Stimulated activated CD8-positive, alpha-beta memory T cell treated with anti-CD3 and anti-CD28 coated beads, Interleukin-4, amount 100 ng/mL, for 4 hours (primary cell): ENCODE measurements at places on chromosomes 6 and 20.
A peak's percentile ranks its signal among the peaks of the same experiment; 100 is the strongest.

DNA sequence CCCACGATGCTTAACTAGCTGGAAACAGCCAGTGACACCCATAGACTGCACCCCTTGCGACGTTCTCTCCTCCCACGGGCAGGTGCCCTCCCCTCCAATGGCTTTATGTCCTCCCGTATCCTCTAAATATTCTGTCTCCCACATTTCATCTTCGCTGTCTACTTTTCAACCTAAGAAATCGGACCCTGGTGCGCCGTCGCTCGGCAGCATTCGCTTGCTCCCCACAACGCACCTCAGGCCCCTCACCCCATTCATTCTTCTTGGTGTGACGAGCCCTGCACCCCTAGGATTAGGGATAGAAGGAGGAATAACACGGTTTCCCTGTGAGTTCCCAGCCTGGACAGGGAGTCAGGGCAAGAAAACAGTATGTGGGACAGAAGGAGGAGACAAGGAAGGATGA, 74.3 kb upstream of the FOXQ1 start:
- DNase-seq, result no peak

- DNase-seq, result no peak
Measured at GRCh38 chr20:53384392-53384791, 209.2 kb downstream of the ZNF217 start.

GRCh38 chr6:16049168-16049567, 79.7 kb upstream of the MYLIP start:
- no peak for DNase-seq

DNA sequence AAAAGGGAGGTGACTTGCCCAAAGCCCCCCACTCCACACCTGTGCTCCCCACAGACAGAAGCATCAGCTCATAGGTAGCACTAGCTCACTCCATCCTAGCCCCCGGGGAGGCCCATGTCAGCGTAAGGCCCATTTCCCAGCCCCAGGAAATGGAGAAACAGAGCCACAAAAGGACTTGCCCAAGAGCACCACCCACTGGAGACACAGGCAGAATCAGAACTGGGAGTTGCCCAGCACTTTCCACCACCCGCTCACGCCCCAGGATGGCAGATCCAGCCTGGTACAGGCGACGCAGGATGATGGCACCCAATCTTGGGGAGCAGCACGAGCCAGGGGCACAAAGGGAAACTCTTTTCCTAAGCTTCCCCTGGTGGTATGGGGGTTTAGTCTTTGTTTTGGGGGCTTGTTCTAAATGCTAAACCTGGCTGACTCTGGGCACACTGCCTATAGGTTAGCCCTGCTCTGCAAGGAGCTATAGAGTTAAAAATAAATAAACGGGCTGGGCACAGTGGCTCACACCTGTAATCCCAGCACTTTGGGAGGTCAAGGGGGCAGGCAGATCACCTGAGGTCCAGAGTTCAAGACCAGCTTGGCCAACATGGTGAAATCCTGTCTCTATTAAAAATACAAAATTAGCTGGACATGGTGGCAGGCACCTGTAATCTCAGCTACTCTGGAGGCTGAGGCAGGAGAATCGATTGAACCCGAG, 11.8 kb downstream of the C20orf203 start:
- DNase-seq, result no peak

DNA sequence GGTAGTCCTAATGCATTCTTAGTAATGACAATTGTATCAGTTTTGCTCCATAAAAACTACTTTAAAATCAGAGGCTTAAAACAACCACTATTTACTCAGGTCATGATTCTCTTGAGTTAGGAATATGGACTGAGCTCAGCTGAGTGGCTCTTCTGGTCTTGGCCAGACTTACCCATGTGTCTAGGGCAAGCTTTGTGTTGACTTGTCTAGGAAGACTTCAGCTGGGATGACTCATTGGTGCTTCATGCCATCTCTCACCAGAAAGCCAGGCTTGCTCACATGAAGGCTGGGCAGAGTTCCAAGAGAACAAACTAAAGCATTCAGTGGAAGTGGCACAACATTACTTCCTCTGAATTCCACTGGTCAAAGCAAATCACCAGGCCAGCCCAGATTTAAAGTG, 155.3 kb downstream of the DHX35 start:
- DNase-seq, result no peak

DNA sequence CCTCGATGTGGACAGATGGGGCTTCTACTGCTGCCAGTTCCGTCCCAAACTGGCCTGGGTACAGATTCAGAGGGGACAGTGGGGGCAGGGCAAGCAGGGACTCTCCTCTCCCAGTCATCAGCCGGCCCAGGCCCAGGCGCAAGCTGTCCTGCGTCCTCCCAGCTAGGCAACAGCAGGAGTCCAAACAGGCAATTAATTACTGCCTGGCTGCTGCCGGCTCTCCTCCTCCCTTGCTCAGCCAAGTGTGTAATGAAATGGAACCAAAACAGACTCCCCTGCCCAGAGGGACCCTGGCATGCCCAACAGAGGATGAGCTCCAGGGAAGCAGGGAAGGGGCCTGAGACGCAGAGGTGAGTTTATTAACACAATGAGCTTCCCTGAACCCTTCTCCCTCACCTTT, 17.8 kb upstream of the SLC32A1 start:
- DNase-seq, result no peak

- DNase-seq, result no peak
Measured at GRCh38 chr6:83603551-83603950, 91.2 kb downstream of the PRSS35 start.

- no peak for DNase-seq
Measured at GRCh38 chr20:37867289-37868195, 35.4 kb upstream of the VSTM2L start.

DNA sequence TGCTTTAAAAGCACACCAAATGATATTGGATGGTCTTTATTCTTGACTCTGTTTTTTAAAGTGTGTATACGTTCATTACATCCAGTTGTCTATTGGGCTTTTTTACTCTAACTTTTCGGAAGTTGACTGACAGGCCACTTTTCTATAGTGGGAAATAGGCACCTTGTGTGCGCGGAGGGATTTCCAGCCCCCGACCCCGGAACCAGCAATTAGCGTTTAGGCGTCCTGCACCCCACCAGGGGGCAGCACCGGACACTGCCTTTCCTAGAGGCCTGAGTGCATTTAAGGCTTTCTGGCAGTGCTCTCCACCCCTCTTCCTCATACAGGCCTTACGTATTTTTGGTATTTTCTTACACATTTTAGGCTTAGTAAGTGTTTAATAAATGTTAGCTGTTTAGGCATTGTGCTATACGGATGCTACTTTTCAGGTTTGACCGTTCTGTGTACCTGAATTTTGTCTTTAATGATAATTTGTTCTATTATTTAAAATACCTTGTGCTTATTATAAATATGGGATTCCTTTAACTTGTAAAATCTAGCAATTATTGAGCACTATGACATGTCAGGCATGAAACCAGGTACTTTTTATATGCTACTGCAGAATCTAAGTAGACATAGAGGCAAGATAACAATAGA, 231.8 kb downstream of the BCKDHB start:
- DNase-seq, result peak; percentile 24

GRCh38 chr6:136317021-136317694, 27.5 kb upstream of the BCLAF1 start:
- peak; percentile 24 for DNase-seq

DNA sequence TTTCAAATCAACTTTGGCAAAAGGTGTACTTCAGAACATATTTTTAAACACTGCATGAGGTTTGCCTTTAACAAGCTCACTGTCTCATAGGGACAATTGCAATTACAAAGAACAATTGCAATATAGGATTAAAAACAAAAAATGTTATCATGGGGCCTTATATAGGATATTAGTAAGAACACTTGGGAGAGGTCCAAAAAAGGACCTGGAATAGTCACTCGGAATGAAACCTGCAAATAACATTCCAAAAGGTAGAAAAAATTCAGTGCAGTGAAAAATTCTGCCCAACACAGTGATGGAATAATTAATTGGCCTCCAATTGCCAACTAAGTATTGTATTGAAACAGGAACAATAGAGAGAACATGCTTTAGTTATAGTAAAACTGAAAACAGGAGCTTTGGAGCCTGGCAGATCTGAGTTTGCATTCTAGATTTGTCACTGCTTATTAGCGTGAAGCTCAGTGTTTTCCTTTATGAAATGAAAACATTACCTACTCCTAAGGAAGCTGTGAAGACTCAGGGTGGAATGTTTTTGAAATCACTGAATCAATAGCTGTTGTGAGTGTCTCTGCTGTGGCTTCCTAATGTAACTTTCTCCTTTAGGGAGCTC, 172.6 kb upstream of the BMP5 start:
- no peak for DNase-seq

DNA sequence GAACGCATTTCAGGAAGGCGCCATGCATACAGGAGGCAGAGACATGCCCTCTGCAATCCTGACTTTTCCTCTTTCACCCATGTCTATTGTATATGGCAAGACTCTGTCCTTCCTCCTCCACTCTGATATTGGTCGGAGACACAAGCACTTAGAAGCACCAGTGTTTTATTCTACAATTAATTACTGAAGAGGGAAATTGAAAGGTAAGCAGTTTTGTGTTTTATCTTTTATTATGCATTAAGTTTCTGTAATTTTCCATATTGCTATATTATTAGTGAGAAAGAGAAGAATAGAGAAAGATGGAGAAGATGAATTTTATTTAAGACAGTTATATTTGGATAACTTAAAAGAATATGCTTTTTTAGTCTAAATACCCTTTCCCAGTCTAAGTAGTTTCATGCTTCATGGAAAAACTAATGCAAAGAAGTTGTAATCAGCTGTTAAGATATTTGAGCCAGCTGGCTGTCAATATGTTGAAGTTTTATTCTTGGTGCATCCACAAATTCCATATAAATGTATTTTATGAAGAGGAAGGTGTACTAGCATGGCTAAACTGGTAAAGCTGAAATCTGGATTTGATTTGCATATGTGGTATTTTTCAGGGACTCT, 13.6 kb downstream of the ARID1B start:
- DNase-seq, result no peak

GRCh38 chr20:34979366-34980153, 23.9 kb downstream of the MYH7B start:
- DNase-seq, result no peak
